Myocyte (in vitro differentiated cells): ENCODE measurements at places on chromosomes 16 and 17. TPM values are rescaled to one million over a fixed set of nuclear protein-coding genes. Genes with fewer than 3 reads are reported as not detected.
A peak's percentile ranks its signal among the peaks of the same experiment; 100 is the strongest.

Gene SMIM36
- total RNA-seq, result not detected in 2 replicates

Gene JPT1
- total RNA-seq, result 469 and 635 TPM in 2 replicates

Gene TTC19
- total RNA-seq, result 54.7 and 69.2 TPM in 2 replicates

Gene GINS2
- 0.88 and 2.9 TPM in 2 replicates for total RNA-seq

Gene KRTAP3-1
- total RNA-seq, result not detected in 2 replicates

Gene HCRT
- total RNA-seq, result not detected in 2 replicates

Gene ACTG1
- 1,458 and 1,934 TPM in 2 replicates for total RNA-seq

Gene PDE6G
- not detected in 2 replicates for total RNA-seq

Gene EXOC3L1
- 0.99 and 2.1 TPM in 2 replicates for total RNA-seq

Gene MYH3
- 2,551 and 7,123 TPM in 2 replicates for total RNA-seq

Gene WNT3
- 0.86 and 1.9 TPM in 2 replicates for total RNA-seq

Gene RHOT1
- total RNA-seq, result 42.3 and 48.0 TPM in 2 replicates

Gene EME1
- total RNA-seq, result 0.62 and 0.68 TPM in 2 replicates

Gene KRTAP4-4
- total RNA-seq, result not detected in 2 replicates

Gene TSNAXIP1
- total RNA-seq, result 1.1 and 4.5 TPM in 2 replicates

DNA sequence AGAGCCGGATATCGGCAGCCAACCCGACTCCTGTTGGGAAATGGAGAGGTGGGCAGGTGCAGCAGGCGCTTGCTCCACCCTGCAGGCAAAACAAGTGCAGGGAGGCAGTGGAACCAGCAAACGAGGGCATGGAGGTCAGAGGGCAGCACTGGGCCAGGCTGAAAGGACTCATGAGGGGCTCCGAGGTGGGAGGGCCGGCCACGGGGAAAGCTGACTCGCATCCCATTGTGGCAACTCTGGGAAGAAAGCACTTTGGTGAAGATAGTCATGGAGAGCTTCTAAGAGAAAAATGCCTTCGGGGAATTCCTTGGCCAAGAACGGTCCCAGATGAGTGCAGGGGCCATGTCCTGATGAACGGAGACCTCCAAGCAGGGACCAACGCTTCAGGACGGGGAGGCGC, 4.4 kb downstream of the CYBC1 start:
- no peak for DNase-seq

DNA sequence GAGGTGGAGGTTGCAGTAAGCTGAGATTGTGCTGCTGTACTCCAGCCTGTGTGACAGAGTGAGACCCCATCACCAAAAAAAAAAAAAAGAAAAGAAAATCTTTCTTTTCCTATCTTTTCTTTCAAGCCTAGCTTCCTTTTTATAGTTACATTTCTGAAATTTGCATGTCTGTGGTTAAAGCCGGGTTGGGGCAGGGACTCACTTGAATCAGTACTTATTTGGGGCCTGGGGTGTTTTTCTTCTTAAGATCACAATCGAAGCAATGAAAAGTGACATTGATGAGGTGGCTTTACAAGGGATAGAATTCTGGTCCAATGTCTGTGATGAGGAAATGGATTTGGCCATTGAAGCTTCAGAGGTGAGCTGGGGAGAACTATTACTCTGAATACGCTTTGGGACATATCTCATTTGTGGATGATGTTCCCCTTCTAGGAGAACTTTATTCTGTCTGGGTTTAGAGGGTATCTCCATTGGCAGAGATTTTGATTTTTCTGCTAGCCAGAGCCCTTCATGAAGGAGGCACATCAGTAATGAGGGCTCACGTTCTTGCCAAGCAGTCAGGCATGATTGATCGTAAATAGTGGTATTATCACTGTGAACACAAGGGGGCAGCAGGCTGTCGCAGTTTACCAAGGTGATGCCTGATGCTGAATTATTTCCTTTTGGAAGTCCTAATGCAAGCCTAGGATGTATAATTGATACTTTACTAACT, 14.3 kb downstream of the KPNB1 start:
- DNase-seq, result peak; percentile 60

DNA sequence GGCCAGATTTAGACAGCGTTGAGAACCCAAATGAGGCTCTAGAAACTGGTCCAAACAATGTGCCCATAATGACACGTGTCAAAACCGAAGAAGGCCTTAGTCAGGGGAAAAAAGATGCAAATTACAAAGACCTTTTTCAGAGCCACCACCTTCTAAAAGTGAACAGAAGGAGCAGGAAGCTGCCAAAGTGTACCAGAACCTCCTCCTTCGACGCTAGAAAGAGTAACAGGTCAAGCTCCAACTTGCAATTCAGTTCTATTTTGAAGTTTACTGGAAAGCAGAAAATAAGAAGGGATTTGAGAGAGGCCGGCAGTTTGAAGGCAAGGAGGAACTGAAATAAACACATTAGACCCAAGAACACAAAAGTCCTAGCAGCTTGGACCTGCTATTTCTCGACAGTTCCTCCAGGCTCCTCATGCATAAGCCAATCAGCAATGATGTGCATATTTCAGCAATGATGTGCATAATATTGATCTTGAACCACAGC, 61.8 kb downstream of the XYLT1 start:
- DNase-seq, result no peak

DNA sequence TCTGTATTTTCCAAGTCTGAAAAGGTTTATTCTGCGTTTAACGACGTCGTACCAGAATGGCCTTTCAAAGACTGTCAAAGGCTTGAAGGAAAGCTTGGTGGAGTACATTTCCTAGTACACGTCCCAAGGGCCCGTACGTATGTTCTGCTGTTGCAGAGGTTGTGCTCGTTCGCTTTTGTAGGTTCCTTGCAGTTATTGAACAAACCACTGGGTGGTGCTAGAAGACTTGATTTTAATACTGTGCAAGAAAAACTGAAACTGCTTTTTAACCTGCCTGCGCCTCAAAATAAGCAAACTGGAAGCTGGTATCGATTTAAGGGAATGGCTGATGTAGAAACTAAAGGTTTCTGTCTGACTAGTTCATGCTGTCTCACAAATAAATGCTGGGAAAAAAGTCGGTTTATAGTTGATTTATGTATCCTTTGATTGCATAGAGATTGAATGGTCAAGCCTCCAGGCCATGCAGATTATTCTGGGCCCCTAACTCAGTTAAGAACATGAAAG, 54.6 kb downstream of the USP10 start:
- peak; percentile 80 for DNase-seq

GRCh38 chr16:47008174-47008573, 34.7 kb upstream of the DNAJA2 start:
- no peak for DNase-seq

GRCh38 chr17:62581764-62582163, 45.7 kb upstream of the MRC2 start:
- DNase-seq, result peak; percentile 14

DNA sequence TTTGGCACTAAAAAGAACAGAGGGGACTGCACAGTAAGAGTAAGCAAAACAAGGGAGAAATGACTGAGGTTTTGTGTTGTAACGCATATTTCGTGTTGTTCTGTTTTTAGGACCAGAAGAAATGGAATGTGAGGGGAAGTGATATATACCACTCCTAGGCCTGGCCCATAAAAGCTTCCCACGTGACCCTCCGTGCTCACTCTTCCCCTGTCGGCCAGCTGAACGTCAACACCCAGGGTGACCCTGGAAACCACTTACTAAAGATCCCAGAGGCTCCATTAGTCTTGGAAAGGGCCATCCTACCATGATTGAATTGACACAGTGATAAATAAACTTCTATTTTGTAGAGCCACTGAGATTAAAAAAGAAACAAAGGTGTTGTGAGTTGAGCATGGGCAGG, 79.8 kb downstream of the HELZ start:
- DNase-seq, result no peak

DNA sequence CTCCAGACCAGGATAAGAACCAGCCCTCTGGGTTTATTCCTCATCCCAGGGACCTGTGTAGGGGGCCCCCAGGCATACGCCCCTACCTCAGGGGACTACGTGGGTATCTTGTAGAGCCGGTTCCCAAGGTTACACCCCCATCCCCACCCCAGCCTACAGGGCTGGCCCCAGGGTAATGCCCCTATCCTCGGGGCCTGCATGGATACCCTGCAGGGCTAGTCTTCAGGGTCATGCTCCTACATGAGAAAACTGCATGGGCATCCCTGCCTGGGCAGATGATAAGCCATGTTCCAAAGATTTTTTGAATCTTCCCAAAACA, 14.2 kb downstream of the HDAC5 start:
- no peak for DNase-seq

GRCh38 chr16:48575471-48576050, 34.4 kb downstream of the N4BP1 start:
- DNase-seq, result no peak

GRCh38 chr17:17591355-17592298, at the start of gene PEMT:
Gene PEMT, minus strand, starts transcription at chr17:17591708. Its CDS starts 82 bp downstream, at chr17:17591626.
- DNase-seq, result peak; percentile 99

DNA sequence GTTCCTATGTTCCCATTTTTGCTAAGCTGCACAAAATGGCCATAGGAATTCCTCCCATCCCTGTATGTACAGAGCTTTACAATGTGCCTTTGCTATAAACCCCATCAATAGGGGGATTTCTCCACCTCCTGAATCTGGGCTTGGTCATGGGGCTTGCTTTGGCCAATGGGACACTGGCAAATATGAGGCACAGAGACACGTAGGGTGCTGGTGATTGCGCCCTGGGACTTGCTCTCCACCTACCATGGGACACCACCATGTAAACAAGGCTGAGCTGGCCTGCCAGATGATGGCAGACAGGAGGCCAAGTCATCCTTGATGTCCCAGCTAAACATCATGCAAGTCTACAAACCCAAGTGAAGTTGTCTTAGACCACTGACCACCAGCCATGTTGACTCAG, 15.3 kb upstream of the ALDH3A1 start:
- DNase-seq, result no peak

DNA sequence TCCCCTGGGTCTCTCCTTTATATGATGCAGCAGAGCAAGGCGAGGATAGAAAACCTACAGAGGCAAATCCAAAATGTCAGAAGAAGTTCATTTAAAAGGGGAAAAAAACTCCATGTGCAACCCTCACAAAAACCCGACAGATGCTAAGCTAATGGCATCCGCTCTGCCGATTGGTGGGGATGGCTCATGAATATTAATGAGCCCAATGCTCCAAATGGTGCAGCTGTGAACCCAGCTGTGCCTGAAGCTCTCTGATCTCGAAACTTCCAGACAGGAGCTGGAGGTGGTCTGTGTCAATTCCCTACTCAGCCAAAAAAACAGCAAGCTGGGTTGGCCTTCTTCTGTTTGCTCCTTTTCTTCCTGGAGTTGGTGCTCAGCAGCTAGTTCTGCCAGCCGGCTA, 15.5 kb downstream of the SNX11 start:
- DNase-seq, result no peak

DNA sequence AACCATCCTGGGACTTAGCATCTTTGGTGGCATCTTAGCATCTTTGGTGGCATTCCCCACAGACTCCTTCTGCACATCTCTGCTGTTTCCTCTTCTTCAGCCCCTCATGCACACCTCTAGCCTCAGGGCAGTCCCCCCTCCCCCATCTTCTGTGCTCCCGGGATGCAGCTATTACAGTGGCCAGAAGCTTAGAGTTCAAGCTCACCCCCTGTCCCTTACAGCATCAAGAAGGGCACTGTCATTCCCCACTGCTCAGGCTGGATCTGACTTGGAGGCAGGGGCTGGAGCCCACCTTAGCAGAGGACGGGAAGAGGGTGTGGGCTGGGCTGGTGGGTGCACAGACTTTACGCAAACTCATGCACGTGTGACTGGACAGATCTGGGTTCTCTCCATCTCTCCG, 650 bp downstream of the EPN3 start:
- DNase-seq, result no peak

GRCh38 chr16:12805066-12805465, 1.4 kb upstream of the CPPED1 start:
- no peak for DNase-seq

DNA sequence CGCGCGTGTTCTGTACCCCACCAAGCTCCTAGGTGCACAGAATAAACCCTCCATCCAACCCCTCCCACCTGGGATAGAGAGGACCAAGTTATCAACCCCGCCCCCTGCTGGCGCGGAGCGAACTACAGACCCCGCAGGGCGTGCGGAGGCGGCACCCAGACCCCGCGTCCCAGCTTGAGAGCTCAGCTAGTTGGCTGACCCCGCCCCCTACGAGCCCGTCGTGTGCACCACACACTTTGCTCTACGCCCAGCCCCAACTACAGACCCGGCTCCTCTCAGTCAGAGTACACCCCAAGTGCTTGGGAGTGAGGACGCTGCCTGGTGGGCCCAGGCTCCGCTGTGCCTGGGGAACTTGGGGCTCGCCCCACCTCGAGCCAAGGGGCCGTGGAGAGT, 1.5 kb downstream of the GRIN2A start:
- DNase-seq, result no peak

- no peak for DNase-seq
These were observed 23.1 kb upstream of the OSGIN1 start for GRCh38 chr16:83929811-83930555.

DNA sequence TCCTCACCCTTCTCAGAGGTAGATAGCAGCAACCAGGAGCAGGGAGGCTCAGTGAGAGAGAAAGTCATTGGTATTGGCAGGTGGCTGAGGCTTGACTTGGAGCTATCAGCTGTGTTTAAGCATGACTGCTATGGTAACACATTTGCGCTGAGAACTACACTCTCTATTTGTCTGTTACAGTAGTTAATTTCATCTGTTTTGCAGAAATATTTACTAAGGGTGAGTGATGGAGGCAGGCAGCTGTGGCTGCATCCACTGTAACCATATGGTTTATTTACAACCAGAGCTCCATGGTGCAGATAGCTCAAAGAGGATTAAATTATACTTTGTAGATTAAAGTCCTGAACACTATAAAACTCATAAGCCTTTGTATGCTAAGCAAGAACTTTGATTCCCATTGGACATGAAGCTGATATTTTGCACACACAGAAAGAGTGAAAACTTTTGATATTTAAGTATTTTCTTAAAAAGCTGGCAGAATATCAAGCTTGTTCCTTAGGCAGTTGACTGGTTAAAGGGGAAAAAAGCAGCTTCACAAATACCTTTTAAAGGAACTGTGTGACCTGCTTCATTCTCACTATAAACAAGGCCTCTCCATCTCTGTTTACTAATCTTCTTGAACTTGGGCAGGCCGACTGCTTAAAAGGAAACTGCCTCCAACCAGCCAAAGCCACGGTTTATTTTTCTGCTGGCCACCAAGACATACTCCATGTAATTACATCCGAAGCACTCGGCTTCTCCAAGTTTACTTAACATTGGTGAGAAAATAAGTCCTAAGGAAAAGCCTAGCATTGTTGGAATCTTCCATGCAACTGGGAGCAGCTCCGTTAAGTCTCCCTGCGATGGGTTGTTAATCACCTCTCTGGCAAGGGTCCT, 299.8 kb upstream of the ZFHX3 start:
- no peak for DNase-seq

- no peak for DNase-seq
These were observed 67.5 kb downstream of the KSR1 start for GRCh38 chr17:27523712-27524111.

DNA sequence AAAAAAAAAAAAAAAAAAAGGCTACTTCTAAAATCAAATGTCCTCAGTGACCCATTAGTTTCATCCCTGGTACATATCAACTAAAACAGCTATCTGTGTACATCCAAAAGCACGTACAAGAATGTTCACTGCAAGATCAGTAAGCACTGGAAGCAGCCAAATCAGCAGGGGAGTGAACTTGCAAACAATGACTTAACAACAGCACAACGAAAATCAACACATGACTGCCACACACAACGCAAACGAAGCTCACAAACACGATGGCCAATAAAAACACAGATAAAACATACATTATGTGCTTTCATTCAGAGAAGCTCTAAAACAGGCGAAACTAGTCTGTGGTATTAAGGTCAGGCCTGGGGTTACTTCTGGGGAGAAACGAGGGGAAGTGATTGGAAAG, 60.6 kb downstream of the XPO6 start:
- DNase-seq, result no peak
